ENCODE measurements at places on chromosomes 5 and 9.

GRCh38 chr5:172646716-172647285 lies 5.7 kb downstream of the NEURL1B start:
- DNase-seq: no peak

- no peak for DNase-seq
Observed at GRCh38 chr5:152864991-152865390, 459.9 kb upstream of the NMUR2 start.

DNA sequence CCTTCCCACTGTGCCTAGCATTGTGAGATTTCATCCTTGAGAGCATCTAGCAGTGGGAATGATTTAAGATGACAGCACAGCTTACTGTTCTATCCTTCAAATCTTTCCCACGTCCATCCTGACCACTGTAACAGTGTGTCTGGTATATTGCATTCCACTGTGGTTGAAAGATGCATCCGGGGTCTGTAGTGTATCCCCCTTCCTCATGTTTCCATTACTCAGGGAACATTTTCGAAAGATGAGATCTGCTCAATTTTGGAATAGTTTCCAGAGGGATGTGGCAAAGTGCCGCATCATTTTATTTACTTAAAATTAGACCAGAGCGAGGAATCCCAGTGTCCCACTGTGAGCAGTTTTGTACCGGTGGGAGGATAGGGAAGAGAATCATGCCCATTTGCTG lies 407.1 kb upstream of the PAPPA start:
- DNase-seq: no peak

DNA sequence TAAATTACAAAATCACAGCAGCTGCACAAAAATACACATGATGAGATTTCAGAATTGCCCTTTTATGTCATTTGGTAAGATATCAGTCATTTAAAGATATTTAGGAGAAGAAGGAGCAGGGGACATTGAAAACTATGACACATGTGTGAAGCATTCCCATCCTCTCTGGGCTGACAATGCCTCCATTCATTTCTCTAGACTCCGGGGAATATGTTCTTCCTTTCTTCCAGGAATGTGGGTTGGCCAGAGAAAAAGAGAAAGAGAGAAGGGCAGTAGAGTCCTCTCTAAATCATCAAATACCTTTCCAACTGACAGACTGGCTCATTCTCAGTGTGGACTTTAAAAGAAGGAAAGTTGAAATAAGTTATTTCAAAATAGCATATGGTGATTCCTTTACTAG lies 205.6 kb upstream of the ADAMTSL1 start:
- DNase-seq: no peak

DNA sequence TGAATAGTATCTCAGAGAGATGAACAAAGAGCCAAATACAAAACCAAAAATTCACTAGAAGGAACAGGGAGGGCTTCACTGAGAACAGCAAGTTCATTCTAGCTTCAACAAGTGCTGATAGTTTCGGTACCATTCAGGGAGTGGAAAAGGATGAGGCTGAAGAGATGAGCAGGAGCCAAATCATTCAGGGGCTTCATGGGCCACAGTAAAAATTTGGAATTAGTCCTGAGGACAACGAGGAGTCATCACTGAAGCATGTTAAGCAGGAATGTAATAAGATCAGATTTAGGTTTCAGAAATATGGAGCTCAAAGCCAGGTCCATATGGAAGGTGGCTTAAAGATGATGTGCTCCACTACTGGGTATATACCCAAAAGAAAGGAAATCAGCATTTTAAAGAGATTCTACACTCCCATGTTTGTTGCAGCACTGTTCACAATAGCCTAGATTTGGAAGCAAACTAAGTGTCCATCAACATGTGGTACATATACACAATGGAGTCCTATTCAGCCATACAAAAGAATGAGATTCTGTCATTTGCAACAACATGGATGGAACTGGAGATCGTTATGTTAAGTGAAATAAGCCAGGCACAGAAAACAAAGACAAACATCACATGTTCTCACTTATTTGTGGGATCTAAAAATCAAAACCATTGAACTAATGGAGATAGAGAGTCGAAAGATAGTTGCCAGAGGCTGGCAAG lies 36.2 kb downstream of the SPOCK1 start:
- DNase-seq: no peak

DNA sequence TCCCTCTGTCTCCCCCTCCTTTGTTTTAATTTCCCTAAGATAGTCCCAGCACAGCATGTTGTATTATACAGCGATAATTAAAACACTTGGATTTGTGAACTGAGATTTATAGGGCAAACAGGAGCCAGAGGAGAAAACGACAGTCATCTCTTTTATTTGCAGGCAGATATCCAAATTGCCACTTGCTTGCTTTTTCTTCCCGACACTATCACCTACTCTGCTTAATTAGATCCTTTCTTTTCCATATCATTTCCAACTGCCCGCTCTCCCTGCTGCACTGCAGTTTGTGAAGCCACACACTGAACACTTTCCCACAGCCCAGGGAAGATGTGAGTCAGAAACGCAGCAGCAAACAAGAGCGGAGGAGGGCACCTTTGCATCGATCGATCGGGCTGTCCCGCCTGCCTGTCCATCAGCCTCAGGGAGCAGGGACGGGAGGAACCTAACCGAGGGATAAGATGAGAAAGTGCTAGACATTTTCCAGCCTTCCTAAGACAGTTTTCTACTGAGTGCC lies 35.8 kb upstream of the SPRY4 start:
- DNase-seq: no peak

- no peak for DNase-seq
Observed at GRCh38 chr9:7089406-7090193, 331.8 kb downstream of the KDM4C start.

GRCh38 chr9:133104718-133105460 lies 16.2 kb downstream of the RALGDS start:
- no peak for DNase-seq

DNA sequence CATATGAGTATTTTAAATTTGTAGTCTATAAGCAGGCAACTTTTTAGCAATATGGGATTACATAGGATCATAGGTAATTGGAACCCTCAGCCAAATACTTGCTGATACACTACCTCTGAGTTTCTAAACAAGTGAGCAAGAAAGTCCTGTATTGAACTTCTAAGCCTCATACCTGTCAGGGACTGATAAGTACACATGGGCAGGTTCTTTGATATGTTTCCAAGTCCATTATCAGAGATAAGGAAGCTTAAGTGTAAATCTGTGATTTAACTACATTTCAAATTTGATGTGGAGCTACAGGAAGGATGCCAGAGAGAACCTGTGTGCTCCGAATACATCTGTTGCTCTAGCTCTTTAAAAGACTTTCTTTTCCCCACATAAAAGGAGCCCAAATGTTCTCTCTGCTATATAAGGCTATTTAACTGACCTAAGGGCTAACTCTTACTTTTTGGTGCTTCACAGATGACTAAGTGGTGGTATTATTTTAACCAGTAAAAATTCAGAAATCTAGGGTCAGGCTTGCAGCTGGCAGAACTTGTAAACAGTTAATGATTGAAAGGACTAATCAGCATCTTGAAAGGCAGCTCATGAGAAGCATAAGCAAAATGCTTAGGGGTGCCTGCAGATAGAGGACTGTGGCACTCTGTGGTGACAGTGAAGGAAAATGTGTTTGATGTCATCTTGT lies 228.6 kb downstream of the NR3C1 start:
- DNase-seq: no peak

All from caudate nucleus (tissue), 63 donors.